Iris pigment epithelial cell (primary cell): ENCODE measurements at places on chromosomes 6 and 20.

- peak; percentile 64 for DNase-seq
Measured at GRCh38 chr6:37965964-37966676, 146.6 kb downstream of the ZFAND3 start.

GRCh38 chr6:158923805-158924498, 76.0 kb downstream of the RSPH3 start:
- no peak for DNase-seq

DNA sequence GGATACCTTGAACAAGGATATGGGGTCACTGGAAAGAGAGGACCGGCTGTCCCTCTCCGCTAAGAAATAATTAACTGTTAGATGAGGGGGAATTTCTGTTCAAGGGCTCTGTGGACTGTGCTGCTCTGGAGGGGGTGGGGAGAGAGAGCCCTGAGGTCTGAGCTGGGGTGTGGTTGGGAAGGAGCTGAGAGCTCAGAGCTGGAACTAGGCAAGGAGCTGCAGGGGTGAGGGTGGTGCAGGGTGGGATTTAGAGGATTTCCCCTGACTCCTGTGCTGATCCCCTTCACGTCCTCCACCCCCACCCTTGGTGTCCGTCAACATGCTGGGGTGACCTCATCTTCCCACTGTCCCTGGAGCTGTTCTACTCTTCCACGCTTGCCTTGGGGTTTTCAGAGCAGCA, 52.5 kb downstream of the HLA-A start:
- DNase-seq: no peak

DNA sequence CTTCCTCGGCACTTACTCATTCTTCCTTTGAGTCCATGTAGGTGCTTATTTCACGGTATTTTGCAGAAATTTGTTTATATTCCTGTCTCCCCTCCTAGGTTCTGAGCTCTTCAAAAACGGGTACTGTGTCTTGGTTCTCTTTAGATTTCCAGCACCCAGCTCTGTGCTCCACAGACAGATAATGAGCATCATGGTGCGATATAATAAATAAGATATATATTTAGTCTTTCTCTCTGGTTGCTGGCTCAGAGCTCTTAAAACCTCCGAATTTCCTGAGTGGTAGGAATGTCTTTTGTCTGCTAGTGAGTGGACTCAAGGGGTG, 108.1 kb upstream of the GPR6 start:
- no peak for DNase-seq

GRCh38 chr6:42136508-42137193, 5.8 kb downstream of the C6orf132 start:
- peak; percentile 82 for DNase-seq

DNA sequence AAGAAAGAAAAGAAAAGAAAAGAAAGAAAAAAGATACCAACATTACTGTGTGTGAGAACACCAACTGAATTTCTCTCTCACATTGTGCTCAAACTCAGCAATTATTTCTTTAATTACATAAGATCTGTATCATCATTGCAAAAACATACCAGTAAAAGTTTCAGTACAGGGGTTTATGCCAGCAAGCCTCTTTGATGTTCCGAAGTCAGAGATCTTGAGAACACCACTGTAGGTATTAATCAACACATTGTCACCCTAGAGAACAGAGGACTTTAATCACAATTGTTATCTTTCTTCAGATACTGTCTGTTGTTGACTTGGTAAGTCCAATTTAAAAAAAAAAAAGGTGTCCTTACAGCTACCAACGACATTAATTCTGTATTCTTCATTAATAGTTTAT, 60.9 kb upstream of the MAP7 start:
- DNase-seq: no peak

DNA sequence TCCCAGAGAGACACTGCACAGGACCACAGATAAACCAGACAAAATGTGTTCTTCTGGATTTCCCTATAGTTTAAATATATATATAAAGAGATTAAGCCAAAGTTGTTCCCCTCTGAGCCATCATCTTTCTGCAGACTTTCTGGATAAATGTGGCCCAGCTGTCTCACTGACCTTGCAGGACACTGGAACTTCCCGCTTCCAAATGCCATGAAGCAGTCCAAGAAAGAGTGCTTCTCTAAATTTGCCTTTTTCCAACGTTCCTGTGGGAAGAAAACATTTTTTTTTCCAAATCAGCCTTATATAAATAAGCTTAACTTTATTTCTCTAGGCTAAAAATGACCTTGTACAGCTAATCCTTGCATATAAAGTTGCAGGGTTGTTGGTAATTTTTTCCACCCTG, 65.7 kb downstream of the CYP39A1 start:
- no peak for DNase-seq

- no peak for DNase-seq
Measured at GRCh38 chr20:17795501-17796071, 95.8 kb downstream of the BANF2 start.

DNA sequence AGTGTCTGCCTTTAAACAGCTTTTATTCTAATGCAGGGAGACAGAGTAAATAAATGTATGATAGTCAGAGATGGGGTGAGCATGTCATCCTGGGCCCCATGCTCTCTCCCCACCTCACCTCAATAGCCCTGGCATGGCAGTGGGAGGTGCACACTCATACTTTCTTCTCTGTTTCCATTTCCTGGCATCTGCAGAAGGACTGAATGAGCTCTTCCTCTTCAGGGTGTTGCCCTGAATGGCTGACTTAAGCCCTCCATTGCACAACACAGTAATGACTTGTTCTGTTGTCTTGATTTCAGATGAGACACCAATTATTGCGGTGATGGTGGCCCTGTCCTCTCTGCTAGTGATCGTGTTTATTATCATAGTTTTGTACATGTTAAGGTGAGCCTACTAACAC, 57.0 kb upstream of the GNRH2 start:
- DNase-seq: peak; percentile 76

GRCh38 chr6:116412270-116412669, 41.5 kb downstream of the DSE start:
- no peak for DNase-seq

DNA sequence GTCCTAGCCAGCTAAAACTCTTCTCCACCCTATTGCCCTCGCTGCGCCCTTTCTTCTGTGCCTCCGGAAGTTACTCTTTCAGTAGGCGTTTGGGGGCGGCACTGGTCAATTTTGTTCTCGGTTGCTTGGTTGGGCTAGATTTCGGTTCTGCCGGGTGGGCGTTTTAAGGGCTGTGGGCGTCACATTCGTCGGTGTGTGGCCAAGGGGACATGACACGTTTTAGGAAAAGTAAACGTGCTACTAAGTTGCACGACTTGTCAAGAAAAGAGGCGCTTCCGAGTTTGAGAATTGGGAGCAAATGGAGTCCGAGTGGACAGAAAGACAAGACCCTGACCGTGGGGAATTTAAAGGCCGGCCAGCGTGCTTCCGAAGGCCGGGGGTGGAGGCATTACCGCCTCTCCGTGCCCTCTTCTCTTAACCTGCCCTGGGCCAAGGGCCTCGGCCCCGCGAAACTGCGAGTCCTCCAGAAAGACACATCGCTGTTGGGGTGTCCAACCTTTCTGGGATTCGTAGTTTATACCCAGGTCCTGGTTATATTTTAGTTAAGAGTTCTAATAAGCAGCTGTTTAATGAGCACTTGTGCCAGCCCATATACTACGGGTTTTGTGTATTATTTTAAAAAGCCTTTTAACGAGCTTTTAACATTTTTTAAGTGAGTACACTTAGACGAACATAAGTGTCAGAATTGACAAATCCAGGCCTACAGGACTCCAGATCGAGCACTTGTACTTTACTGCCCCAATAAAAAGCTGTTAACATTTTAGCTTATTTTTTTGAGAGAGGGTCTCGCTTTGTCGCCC, 664 bp upstream of the BAG6 start:
- no peak for DNase-seq

DNA sequence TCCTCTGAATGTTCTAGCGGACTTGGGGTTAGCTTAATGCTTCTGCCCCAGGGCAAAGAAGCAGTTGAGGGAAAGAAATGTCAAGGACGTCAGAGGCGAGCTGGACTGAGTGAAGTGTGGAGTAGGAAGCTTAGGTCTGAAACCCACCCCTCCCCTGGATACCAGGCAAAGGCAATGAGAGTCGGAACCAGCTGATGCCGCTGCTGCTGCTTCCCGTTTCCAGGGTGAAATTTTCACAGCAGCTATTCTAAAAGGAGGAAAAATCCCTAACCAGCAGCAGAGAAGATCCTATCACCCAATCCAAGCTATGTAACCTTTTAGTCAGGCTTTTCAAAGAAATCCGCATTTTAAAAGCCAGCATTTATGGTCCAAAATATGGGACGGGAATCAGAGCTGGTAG, 564.3 kb downstream of the LMBRD1 start:
- DNase-seq: no peak

DNA sequence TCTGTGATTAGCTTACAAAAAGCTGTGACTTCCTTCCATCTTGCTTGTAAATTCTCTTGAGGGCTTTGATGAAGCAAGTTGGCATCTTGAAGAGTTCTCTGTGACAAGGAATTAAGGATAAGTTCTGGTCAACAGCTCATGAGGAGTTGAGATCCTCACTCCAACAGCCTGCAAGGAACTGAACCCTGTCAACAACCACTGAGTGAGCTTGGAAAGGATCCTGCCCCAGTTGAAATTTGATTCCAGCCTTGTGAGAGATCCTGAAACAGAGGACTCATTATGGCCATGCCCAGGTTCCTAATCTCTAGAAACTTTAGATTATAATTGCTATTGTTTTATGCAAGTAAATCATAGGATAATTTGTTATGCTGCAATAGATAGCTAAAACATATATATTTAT, 133.7 kb downstream of the PTCHD4 start:
- no peak for DNase-seq

DNA sequence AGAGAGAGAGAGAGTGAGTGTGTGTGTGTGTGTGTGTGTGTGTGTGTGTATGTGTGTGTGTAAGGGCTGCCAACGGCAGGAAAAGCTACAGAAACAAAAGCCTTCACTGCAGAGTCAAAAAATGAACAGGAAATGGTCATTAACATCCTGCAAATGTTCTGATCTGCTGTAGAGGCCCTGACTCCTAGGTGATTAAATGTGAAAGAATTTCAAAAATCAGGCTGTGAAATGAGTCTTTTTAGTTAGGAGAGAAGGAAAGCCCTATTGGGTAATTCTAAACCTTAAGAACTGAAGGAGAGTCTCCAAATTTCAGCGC, 166.5 kb upstream of the MYLIP start:
- DNase-seq: peak; percentile 91

DNA sequence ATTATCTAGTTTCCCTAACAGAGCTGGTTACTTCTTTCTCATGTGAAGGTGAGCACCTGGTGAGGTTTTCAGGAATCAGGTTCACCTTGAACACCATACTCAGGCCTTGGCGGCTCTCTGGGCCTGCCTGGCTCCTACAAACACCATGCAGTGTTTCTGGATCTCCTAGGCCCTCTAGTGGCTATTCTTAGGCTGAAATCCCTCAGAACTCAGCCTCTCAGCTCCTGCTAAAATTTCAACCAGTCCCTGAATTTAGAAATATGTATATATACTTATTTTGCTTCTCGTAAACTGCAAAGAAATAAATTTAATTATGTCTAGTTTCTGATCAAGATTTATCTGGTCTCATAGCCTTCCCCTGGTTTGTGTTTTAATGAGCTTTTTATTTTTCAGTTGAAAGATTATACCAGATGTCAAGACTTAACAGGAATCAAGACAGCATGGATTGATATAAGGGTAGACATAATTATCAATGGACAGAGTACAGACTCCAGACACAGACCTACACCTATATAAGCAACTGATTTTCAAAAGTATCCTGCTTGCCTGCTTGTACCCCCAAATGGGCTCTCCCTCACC, 55.9 kb downstream of the ANKEF1 start:
- DNase-seq: peak; percentile 61

DNA sequence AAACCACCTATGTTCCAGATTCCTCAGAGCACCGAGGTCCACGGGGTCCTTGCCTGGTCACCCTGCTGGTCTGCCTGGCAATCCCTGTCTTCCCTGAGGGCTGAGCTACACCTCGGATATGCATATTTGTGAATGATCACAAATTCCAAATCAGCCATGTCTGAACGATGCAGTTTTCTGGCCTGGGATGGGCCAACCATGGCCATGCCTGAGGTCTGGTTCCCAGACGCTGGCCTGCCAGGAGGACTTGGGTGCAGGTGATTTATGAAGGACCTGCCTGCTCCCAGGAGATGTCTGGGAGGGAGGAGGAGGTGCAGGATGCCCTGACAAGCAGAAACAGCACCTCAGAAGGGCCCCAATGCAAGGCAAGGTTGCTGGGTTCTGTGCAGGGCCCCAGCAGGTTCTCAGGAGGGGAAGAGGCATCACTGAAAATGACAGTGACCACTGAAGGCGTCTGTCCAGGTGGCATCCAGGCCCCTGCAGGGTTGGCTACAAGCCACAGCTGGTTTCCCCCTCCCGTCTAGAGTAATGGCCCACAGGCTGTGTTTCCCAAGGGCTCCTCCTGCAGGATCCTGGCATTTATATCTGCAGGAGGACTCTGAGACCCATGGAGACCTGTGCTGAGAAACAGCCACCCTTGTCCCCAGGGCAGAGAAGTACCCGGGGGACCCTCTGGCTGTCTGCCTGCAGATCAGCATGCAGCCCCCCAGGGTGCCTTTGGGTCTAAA, 205.3 kb downstream of the TAF4 start:
- no peak for DNase-seq

- no peak for DNase-seq
Measured at GRCh38 chr6:90124874-90125510, 171.7 kb downstream of the BACH2 start.

DNA sequence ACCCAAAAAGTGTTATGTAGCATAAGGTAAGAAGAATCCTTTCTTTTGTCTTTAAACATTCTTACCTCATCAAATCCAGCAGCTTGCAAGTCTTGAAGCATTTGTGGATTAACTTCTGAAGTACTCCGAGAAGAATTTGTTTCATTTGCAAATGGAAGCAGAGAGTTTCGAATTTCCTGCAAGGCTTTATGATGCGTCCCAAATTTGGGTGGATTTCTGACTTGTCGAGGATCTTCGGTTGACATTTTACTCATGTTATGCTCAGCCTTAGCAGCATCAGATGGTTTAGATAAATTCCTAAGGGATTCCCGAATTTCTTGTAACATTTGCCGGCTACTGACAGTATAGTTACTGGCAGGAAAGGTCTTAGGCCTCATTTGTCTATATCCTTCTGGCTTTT, 16.2 kb downstream of the LATS1 start:
- peak; percentile 51 for DNase-seq

GRCh38 chr6:12009876-12010634, 2.1 kb upstream of the HIVEP1 start:
- peak; percentile 22 for DNase-seq

DNA sequence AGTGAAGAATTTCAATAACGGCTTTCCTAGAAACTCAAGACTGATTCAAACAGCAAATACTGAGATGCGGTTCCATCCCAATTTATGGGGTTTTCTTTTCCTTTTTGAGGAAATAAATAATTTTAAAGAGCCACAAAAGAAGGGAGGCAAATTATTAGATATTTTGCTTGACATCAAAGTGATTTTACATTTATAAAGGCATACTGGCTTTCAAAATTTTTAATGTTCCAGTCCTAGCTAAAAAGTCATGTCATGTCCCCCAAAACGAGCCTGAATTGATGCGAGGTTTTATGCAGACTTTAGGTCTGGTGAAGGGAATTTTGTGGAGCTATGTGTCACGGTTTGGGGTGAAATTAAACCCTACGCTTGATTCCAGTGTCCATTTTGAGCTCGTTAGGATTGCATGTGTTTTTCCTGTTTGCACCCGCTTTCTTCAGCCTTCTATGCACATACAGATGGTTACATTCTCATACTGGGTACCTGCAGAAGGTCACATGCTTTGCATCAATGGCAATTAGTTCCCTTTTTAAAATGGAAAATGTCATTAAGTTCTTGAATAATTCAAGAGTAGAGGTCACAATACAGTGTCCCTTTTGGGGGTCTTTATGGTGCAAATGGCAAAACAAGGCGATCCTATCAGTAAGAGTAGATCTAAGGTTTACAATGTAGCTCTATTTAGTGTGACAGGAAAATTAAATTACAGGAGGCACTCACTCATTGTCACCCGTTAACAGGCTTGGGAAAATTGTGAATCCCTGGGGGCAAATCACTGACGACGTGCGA, 17.3 kb downstream of the FOXA2 start:
- DNase-seq: no peak
